ENCODE measurements at places on chromosomes 7 and 10.

DNA sequence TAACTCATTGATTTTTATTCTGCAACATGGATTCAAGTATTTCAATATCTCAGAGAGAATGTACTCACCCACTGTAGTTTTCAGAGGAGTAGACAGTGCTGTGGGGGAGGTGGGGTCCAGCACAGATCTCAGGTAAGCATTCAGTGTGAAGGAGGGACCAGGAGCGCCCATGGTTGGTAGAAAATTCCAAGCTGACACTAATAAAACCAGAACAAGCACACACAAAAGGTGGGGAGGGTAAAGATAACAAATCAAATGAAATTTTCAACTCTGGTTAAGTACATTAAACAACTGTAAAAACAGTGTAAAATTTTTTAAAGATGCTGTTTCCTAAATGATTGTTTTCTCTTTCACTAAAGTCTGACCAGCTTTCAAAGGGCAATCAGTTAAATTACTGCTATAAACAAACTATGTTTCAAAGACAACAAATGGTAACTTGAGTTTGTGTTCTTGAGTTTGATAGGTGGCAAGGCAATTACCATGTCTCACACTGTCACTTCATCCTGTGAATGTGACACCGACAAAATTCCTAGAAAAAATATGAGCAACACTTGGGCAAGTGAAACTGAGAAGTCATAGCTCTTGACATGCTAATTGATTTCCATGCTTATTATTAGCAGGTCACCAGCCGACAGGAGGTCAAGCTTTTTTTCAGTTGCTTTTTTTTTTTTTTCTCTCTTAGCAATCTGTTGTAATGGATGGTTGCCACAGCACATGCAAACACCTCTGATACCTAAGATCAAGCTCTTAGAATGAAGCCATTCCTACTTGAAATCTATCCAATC is 205.8 kb upstream of the SLC26A5 start:
- no peak for DNase-seq

- no peak for DNase-seq
Observed at GRCh38 chr10:101812606-101813005, 5.6 kb downstream of the OGA start.

DNA sequence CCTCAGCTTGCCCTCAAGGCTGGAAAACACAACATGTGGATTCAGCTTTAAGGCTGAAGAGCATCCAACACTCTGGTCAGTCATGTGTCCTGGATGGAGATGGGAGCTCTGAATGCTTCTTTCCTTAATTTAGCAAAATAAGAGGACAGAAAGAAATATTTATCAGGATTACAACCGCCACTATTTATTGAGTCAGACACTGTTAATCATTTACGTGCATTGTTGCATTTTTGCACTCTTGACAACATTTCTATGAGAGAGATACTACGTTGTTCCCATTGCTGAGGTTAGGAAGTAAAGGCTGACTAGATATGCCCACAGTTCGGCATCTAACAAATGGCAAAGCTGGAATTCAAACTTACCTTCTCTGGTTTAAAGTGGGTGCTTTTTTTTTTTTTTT is 101.8 kb upstream of the KMT2C start:
- DNase-seq, result no peak

DNA sequence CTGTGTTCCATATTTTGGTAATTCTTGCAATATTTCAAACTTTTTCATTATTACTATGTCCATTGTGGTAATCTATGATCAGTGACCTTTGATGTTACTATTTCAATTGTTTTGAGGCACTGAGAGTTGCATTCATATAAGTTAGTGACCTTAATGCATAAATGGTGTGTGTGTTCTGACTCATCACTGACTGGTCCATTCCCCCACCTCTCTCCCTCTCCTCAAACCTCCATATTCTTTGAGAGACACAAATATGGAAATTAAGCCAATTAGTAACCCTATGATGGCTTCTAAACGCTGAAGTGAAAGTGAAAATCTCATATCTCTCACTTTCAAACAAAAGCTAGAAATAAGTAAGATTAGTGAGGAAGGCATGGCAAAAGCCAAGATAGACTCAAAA is 739.6 kb downstream of the CCSER2 start:
- no peak for DNase-seq

DNA sequence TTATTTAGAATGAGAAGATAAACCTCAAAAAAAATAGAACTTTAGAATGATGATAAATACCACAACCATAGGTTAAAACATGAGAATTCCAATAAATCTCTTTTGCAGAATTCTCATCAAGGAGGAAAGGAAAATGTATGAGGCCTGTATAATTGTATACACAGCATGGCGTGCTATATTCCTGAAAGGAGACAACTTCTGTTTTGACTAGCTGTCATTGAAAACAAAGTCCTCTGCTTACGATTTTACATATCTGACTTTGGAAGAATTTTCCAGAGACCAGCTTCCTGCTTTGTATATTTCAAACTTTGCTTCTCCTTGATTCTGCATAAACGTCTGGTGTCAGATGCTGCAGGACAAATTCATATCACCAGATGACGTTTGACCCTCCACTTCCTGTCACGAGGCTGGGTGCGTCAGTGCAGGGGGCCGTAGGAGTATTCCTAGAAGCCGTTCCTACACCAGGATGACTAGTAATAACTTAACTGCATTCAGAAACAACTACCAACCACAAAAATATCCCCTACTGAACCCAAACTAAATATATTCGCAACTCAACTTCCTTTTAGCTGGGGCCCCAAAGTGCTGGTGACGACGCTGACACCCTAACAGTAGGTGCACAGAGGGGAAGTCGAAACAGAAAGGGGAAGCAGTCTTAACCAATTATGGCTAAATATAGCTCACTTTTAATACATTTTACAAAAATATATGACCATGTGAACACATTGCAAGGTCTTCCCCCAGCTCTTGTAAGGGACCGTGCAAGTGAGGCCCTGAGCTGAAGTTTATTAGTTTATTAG is 178.6 kb upstream of the INHBA start:
- DNase-seq, result no peak

DNA sequence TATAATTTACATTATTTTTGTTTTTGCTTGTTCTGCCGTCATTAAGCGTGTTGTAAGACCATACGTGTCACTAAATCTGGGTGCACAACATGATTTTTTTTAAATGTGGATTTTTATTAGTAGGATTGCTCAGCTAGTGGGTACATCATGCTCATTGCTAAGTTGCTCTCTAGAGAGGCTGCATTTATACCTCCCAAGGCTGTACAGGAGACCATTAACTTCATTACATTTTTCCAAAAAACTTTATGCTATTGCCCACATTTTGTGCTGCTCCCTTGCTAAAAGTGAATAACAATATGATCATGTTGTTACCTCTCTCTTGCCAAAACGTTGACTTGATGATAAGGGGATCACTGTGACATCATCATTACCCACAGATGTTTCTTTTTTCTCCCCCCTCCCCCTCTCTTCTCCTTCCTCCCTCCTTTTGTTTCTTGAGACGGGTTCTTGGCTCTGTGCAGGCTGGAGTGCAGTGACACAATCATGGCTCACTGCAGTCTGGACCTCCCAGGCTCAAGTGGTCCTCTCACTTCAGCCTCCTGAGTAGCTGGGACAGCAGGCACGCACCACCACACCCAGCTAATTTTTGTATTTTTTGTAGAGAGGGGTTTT is 65.1 kb downstream of the BMPR1A start:
- no peak for DNase-seq

DNA sequence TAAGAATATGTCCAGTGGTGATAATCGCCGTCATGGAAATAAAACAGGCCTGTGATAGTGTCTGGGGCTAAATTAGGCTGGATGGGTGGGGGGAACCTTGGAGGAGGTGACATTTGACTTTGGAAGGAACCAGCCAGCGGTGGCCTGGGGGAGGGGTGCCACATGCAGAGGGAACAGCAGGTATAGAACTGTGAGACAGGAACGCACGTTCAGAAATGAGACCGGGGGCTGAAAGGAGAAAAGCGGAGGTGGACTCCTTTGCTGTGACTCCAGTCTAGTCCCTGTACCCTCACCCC is 2.6 kb upstream of the CYP26A1 start:
- no peak for DNase-seq

DNA sequence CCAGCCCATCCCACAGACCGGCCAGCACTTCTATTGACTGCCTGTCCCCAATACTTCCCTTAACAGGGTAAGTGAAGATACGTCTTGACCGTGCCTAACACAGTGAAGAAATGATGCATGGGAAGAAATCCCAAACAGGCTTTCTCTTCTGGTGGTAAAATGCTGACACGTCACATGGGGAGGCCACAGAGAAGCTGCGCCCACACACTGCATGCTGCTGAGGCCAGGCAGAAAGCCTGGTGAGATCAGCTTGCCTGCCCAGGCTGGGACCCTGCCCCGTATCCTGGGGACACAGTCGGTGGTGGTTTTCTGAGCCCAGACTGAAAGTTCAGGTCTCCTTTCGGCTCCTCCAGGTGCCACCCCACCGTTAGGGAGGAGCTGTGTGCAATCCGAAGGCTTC is 356.3 kb upstream of the MGMT start:
- no peak for DNase-seq

GRCh38 chr7:148045521-148045920 is 545.0 kb upstream of the C7orf33 start:
- DNase-seq, result no peak

GRCh38 chr10:132700156-132701098 is 85.5 kb downstream of the NKX6-2 start:
- DNase-seq, result no peak

DNA sequence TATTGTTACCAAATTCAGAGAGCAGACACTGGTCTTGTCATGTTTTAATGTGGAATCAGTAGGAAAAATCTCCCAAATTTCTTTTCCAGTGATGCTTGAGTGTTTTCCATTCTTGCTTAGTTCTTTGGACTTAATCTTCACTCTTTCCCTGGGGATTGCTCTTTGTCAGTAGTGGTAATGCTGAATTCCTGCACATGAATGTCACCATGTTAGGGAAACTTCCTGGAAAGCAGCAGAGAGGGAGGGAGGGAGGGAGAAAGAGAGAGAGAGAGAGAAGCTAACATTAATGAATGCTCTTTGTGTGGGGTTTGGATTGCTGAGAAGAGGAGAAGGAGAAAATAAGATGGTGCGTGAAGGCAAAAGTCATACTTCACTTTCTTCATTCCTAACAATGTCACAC is 295.3 kb upstream of the COBL start:
- no peak for DNase-seq

GRCh38 chr7:4642468-4643203 is 39.5 kb upstream of the FOXK1 start:
- no peak for DNase-seq

DNA sequence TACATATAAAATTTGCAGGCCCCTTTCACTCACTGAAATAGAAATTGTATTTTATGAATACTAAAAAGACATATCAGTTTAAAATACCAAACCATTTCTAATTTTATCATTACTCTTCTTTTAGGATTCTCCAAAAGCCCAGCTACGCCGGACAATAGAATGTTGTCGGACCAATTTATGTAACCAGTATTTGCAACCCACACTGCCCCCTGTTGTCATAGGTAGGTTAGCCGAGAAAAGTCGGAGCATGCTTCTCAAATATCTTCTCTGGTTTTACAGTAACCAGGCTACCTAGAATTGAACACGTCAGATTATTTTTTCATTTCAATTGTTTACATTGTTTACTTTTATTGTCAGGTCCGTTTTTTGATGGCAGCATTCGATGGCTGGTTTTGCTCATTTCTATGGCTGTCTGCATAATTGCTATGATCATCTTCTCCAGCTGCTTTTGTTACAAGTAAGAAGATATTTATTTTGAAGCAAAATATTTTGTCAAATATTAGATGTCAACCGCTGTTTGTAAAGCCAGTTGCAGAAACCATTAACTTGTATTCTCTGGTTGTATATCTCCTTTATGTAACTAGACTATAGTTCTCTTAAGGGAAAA is 57.6 kb downstream of the MMRN2 start:
- DNase-seq, result peak; percentile 68

- peak; percentile 4 for DNase-seq
Observed at GRCh38 chr10:79058899-79059841, 9.6 kb upstream of the ZMIZ1 start.

DNA sequence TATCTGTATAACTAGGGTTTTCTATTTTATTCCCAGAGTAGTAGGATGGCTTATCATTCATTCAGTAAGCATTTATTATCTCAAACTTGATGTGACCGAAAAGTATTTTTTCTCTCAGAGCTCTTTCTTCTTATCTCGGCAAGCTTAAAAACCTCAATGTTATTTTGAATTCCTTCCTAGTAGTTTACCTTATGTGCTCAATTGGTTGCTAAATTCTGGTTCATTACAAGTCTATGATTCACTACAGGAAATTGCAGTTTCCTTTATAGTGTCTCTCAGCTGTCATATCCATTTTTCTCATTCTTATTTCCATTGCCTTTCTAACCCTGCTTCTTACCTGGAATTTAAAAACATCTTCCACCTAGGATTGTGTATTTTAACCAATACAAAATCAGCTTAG is 12.6 kb upstream of the ICA1 start:
- no peak for DNase-seq

DNA sequence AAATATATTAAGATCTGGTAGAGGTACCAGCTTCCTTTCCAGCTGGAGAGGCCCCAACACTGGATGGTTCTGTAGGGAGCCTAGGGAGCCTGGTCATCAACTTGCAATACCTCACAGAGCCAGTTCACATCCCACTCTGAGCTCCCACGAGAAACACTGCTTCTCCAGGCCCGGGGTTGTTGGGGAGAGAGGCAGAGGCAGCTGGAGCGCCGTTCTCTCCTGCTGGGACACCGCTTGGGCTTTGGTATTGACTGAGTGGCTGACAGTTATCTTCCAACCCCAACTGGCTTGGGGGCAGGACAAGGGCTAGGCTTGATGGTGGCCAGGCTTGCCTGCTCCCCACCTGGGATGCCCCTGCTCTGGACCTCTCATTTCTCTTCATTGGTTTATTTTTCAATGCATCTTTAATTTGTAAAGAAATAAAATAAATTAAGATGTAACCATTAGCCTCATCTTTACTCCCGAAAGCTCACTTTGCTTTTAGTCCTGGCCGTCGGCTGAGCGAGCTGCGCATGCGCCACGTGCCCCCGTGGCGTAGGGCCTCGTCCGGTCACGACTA is 10.0 kb upstream of the CHCHD1 start:
- DNase-seq, result peak; percentile 85

GRCh38 chr10:23095404-23095965 is at the start of gene MSRB2:
TSS of gene MSRB2 (plus strand) at chr10:23095579. CDS start at chr10:23095609, 30 bp downstream.
- peak; percentile 96 for DNase-seq

GRCh38 chr7:32921896-32922295 is 30.3 kb upstream of the KBTBD2 start:
- no peak for DNase-seq

DNA sequence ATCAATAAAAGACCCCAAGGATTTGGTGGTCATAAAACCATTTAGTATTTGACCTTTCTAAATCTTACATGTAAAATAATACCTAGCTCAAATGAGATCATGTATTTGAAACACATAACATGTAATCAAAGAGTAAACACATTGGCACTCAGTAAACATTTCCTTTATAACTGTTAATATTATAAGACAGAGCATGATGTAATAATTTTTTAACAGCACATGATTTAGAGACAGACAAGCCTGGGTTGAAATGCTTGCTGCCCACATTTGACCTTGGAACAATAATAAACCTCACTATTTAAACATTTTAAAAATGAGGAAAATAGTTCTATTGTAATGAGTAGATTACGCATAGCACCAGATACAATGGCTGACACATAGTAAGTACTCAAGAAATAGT is 105.2 kb upstream of the GPR141 start:
- no peak for DNase-seq

- no peak for DNase-seq
Observed at GRCh38 chr10:74077416-74077815, 73.2 kb downstream of the AP3M1 start.
